ENCODE measurements at places on chromosomes 7 and 10.

GRCh38 chr10:110717781-110718589, 73.8 kb downstream of the RBM20 start:
- no peak for DNase-seq

- no peak for DNase-seq
Observed at GRCh38 chr7:85205754-85206153, 18.9 kb upstream of the SEMA3D start.

DNA sequence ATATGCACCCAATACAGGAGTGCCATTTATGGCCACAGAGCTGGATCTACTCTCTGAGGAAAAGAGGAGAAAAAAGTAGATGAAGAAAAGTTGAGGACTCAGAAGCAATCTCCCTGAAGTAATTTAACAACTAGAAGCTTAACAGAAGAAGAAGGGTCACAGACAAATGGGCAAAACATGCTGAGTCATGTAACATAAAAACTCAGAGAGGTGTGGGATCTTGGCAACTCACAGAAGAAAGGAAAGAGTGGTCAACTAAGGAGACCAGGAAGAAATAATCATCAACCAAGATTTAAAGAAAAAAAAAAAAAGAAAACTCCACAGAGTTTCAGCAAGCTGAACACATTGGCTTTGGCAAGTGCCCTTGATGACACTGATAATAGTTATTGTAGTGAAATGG, 51.8 kb upstream of the BET1 start:
- DNase-seq, result no peak

DNA sequence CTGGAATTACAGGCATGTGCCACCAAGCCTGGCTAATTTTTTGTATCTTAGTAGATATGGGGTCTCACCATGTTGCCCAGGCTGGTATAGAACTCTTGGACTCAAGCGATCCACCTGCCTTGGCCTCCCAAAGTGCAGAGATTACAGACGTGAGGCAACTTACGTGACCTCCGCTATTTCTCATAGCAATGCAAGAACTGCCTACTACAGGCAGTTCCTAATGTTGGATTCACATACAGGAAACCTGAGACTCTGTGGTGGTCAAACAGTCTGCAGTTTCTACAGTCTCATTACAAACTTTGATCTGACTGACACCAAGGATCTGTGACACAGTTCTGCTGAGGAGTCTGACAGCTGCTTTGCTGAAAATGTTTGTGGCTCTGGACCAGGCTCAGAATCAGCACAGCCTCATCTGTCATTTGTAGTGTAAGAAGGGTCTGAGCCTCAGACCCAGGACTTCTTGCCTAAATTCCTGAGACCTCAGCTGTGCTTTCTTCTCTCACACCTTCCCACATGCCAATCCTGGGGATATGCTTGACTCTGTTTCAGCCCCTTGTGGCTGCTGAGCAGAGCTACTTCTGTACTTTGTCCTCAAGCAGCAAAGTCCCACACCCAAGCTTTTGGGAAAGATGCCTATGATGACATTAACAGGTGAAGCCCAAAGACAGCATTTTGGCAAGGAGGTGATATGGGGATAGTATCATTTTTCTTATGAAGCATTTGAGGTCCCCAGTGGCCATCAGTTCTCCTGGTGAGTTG, 48.0 kb upstream of the CYP2C9 start:
- no peak for DNase-seq

GRCh38 chr10:60646966-60647796, 131.1 kb upstream of the CDK1 start:
- no peak for DNase-seq

DNA sequence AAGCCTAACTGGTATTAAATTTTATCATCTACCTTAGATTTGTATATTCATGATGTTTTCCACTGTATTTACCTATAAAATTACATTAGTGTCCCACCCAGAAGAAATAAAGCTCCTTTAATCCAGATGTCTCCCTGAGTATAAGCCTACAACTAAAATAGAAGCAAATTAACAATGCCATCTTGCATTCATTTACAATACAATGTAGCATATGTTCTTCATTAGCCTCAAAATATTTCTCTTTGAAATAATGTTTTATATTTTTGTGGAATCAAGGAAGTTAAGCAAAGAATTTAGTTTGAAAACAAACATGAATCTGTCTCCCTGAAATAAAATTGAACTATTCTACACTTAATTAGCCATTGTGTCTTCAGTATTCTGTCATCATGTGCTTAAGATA, 112.3 kb downstream of the CACNA2D1 start:
- DNase-seq, result no peak

DNA sequence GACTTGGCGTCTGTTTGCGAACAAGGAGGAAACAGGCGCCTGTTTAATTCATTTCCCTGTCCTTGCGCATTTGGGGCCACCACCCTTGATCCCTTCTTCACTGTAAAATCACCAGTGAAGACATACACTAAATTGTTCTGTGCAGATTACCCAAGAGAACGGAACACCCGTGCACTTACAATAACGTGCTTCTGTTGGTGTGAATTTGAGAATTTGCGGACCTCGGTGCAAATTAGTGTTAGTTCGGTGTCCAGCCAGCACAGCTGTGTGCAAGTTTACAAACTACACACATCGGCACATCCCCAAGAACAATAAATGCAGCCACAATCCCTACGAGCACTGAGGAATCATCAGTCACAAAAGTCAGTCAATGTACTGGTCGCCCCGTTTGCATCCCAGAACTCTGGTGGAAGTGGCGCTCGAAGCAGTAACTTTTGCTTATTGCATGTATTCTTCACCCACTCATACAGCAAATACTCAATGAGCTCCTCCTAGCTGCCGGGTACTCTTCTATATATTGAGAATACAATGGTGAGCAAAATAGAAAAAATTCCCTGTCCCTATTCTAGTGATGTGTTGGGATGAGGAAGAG, 786 bp upstream of the CNOT4 start:
- DNase-seq, result no peak

GRCh38 chr7:112649560-112649959, 140.6 kb downstream of the TMEM168 start:
- no peak for DNase-seq

- no peak for DNase-seq
Observed at GRCh38 chr10:48249763-48250351, 24.6 kb downstream of the FRMPD2 start.

DNA sequence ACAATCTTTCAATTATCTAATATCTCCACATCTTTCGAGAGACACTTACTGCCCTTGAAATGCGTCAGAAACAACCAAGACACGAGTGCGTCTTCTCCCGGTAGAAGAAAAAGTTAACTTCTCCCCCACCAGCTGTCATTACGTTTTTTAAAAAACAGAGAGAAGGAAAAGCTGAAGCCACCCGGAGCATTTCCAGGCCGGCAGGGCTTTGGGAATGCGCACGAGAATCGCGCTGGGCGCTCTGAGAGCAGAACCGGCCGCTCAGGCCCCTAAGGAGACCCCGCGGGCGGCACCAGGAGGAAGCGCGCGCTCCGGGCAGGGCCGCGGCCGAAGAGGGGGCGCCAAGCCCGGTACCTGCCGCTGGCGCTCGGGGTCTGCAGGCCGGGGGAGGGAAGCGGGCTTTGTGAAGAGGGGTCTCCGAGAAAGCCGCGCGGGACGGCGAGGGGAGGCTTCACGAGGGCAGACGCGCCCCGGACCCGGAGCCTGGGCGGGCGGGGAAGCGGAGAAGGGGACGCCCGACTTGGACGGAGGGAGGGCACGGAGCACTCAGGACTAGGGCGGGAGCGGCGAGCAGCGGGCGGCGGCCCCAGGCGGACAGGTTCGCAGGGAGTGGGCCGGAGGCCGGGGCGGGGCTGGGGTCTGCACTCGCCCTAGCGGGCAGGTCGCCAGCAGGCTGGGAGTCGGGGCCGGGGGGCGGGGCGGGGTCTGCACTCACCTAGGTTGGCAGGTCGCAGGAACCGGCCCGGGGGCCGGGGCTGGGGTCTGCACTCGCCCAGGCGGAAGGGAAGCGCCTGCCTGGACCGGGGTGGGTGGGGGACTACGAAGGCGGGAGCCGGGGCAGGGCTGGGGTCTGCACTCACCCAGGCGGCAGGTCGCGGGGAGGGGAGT, 932 bp downstream of the ESYT2 start:
- DNase-seq, result no peak

DNA sequence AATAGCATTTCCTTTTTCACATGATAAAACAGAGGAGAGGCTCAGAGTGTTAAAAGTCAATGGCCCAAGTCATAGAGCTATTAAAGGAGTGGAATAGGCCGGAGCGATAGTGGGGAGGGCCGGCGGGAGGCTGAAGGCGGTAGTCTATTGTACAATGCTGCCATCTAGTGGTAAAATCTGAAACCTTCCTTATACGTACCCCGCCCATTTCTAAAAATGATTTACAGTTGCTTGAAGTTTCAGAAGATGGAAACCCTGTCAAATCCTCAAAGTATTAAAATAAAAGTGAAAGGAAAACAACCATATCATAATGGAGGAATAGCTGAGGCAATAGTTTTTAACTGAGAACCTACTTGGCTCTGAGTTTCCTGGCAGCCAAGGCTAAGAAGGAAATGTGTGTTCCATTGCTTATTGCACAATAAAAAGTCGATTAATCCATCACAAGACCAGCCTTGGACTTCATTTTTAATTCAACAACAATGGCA, 209.1 kb downstream of the CCSER2 start:
- no peak for DNase-seq

DNA sequence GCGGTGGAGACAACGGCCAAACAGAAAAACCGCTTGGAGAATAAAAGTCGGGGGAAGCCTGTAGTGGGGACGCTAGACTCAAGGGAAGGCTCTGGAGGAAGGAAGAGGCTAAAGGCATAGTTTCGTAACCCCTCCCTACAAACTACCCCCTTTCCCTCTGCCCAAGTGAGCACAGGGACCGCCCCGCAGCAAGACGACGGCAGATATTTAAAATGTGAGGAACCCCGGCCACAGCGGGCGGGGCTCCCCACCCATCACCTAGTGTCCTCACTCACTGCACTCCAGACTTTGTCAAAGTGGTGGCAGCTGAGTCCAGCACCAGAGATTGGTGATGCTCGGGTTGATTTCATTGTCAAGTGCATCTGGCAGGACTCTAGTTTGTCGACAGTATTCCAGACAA, 69.1 kb downstream of the PRKAG2 start:
- no peak for DNase-seq

- no peak for DNase-seq
Observed at GRCh38 chr10:122521011-122521410, 39.5 kb upstream of the DMBT1 start.

GRCh38 chr10:132646443-132647097, 109.0 kb downstream of the INPP5A start:
- DNase-seq, result no peak

- DNase-seq, result no peak
Observed at GRCh38 chr7:78620920-78621319, 822.3 kb downstream of the PHTF2 start.

DNA sequence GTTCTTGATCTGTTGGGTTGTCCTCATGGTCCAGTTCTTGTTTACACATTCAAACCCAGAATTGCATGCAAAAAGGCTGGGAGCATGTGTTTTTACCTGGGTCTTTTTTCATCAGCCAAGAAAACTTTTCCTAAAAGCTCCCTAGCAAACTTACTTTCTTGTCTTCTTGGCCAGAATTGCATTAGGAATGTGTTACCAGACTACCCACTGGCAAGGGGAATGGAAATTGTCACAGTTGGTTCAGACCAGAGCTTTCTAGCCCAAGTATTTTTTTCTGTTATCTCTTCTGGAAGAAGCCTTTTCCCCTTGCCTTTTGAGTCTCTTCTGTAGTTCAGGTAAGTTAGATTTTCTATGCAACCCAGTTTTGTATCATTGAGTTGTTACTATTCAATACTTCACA, 77.5 kb downstream of the BMPR1A start:
- no peak for DNase-seq

- DNase-seq, result no peak
Observed at GRCh38 chr7:115058726-115059125, 136.8 kb downstream of the MDFIC start.

DNA sequence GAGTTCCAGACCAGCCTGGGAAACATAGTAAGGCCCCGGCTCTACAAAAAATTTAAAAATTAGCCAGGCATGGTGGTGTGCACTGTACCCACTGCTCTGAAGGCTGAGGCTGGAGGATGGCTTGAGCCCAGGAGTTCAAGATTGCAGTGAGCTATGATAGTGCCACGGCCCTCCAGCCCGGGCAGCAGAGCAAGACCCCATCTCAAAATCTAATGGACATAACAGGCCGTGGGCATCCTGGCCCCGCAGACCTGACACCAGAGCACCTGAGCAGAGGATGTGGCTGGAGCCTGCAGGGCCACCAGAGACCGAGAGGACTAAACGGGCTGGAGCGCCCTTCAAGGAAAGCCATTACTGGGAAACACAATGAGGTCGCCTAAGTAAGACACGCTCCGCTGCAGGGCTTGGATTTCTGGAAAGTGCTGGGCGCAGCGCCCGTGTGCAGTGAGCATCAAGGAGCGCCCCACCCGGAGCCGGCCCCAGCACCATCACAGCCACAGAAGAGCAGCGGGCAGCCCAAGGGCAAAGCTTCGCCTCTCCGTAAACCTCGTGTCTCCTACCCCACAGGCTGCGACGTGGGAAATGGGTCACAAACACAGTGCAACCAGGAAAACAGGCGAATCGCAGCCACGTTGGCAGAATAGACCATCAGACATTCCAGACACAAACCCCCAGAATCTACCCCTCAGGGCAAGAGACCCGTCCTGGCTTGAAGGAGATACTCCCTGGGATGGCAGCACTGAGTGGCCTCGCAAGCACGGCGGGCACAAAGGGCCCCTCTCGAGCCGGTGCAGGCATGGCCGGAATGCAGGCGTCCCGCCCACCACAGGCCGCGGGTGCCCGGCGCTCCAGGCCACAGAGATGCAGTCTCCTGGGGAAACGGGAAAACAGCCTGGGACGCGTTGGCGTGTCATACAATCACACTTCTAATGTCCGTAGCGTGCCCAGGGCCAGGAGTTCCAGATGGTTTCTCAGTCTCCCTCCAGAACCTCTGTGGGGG, 4.9 kb downstream of the RADIL start:
- no peak for DNase-seq

DNA sequence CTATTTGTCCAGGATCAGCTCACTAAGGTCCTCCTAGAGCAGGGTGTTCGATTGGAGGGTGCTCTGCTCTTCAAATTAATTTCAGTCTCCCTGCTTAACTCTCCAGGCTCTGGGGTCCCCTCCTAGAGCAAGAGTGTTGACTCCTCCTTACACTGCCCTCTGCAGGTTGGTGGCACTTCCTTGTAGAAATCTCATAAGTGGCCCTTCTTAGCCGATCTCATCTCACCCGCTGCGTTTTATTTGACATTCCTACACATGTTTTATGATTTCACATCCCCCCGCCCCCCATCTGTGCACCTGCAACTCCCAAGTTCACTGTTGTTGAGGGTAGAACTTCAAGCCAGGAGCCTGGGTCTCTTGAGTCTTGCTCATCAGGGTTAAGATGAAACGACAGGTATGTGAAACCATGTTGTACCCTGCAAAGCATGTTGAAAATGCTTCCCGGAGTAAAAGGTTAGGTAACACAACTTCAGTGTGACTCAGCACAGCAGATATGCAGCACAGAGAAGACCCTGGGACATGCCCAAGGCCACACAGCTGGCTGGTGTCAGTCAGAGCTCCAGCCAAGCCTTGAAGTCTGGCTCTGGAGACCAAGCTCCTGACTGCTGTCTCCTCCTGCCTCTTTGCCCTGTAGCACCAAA, 171.2 kb downstream of the PRKAG2 start:
- no peak for DNase-seq

- no peak for DNase-seq
Observed at GRCh38 chr7:55050281-55050680, 31.5 kb downstream of the EGFR start.

Data from stimulated activated naive CD4-positive, alpha-beta T cell treated with Interleukin-2 at 50 U/mL for 16 hours (primary cell).